ENCODE measurements at places on chromosomes 2 and 18. TPM values are rescaled to one million over a fixed set of nuclear protein-coding genes. Genes with fewer than 3 reads are reported as not detected.

DNA sequence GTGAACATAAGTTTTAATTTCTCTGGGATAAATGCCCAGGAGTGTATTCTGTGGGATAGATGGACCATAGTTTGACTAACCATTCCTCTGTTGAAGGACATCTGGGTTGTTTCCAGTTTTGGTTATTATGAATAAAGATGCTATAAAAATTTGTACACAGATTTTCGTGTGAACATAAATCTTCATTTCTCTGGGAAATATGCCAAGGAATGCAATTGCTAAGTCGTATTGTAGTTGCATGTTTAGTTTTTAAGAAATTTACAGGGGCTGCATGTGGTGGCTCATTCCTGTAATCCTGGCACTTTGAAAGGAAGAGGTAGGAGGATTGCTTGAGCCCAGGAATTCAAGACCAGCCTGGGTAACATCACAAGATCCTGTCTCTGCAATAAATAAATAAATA, 6.9 kb upstream of the SLC11A1 start:
- no peak for DNase-seq

GRCh38 chr2:193808877-193809276, 1614.1 kb upstream of the TMEFF2 start:
- DNase-seq = no peak

- no peak for DNase-seq
Observed at GRCh38 chr2:69538872-69539548, 101.8 kb upstream of the NFU1 start.

PMAIP1 gene
- polyA plus RNA-seq = 1.8 TPM
